ENCODE measurements at places on chromosomes 12 and 14. TPM values are rescaled to one million over a fixed set of nuclear protein-coding genes. Genes with fewer than 3 reads are reported as not detected.

The TRMT61A gene
- total RNA-seq: 15.5 TPM

The C12orf42 gene
- total RNA-seq: not detected

The B3GNT4 gene
- not detected for total RNA-seq

The TSPAN19 gene
- total RNA-seq: under 0.01 TPM

The KRT5 gene
- 6.7 TPM for total RNA-seq

The LGR5 gene
- not detected for total RNA-seq

The CIT gene
- total RNA-seq: 12.9 TPM

The IQSEC3 gene
- total RNA-seq: under 0.01 TPM

The PWP1 gene
- 69.0 TPM for total RNA-seq

The RNASE3 gene
- total RNA-seq: not detected

The C12orf60 gene
- 1.3 TPM for total RNA-seq

The PTCSC3 gene
- not detected for total RNA-seq

The KRT77 gene
- total RNA-seq: not detected

The SUOX gene
- 19.0 TPM for total RNA-seq

The HECTD1 gene
- total RNA-seq: 322 TPM

The FAM181A gene
- not detected for total RNA-seq

The KRT7 gene
- 8.7 TPM for total RNA-seq

The TMEM253 gene
- total RNA-seq: 0.33 TPM

The RPGRIP1 gene
- total RNA-seq: not detected

The CARMIL3 gene
- total RNA-seq: 0.33 TPM

The RNF212B gene
- total RNA-seq: not detected

The NINJ2 gene
- 0.29 TPM for total RNA-seq

The SNAPC1 gene
- total RNA-seq: 9.9 TPM

The NDUFB1 gene
- total RNA-seq: 187 TPM

The PRB2 gene
- not detected for total RNA-seq

The RAD9B gene
- 0.29 TPM for total RNA-seq

The TMBIM6 gene
- 812 TPM for total RNA-seq

The TAS2R43 gene
- total RNA-seq: 0.33 TPM

The HOXC9 gene
- total RNA-seq: 0.15 TPM

The VWF gene
- 2.9 TPM for total RNA-seq

The PIWIL1 gene
- not detected for total RNA-seq

The SMCO2 gene
- total RNA-seq: 0.17 TPM

The RNASE7 gene
- not detected for total RNA-seq

The NEUROD4 gene
- not detected for total RNA-seq

The KRT6A gene
- under 0.01 TPM for total RNA-seq

The ESRRB gene
- under 0.01 TPM for total RNA-seq

The RASSF3 gene
- total RNA-seq: 17.6 TPM

The GALNT6 gene
- total RNA-seq: 191 TPM

The PAH gene
- not detected for total RNA-seq

The RBP5 gene
- total RNA-seq: 0.33 TPM

The RIMBP2 gene
- not detected for total RNA-seq

The RIMKLB gene
- total RNA-seq: 33.0 TPM

The TOMM20L gene
- total RNA-seq: not detected

The CATSPERB gene
- not detected for total RNA-seq

The RPL10L gene
- not detected for total RNA-seq

The KLRB1 gene
- not detected for total RNA-seq

The ANKS1B gene
- total RNA-seq: 0.87 TPM

The DEGS2 gene
- total RNA-seq: under 0.01 TPM

The CD69 gene
- not detected for total RNA-seq

The IFI27L2 gene
- total RNA-seq: 126 TPM

The SPTSSA gene
- 30.8 TPM for total RNA-seq

The AGAP2 gene
- total RNA-seq: 0.15 TPM

The KRT79 gene
- total RNA-seq: not detected

The SMIM41 gene
- total RNA-seq: 4.5 TPM
